ENCODE measurements at places on chromosomes 7 and 10. TPM values are rescaled to one million over a fixed set of nuclear protein-coding genes. Genes with fewer than 3 reads are reported as not detected.

GRCh38 chr7:92761391-92762097 is 74.8 kb downstream of the CDK6 start:
- no peak for DNase-seq

DNA sequence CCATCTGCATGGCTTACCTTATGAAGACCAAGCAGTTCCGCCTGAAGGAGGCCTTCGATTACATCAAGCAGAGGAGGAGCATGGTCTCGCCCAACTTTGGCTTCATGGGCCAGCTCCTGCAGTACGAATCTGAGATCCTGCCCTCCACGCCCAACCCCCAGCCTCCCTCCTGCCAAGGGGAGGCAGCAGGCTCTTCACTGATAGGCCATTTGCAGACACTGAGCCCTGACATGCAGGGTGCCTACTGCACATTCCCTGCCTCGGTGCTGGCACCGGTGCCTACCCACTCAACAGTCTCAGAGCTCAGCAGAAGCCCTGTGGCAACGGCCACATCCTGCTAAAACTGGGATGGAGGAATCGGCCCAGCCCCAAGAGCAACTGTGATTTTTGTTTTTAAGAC is 12.4 kb downstream of the DUSP5 start:
- no peak for DNase-seq

GRCh38 chr10:113857210-113857609 is 2.7 kb downstream of the NHLRC2 start:
- no peak for DNase-seq

- DNase-seq: no peak
These were observed 116.8 kb downstream of the OR13A1 start for GRCh38 chr10:45198486-45199204.

DNA sequence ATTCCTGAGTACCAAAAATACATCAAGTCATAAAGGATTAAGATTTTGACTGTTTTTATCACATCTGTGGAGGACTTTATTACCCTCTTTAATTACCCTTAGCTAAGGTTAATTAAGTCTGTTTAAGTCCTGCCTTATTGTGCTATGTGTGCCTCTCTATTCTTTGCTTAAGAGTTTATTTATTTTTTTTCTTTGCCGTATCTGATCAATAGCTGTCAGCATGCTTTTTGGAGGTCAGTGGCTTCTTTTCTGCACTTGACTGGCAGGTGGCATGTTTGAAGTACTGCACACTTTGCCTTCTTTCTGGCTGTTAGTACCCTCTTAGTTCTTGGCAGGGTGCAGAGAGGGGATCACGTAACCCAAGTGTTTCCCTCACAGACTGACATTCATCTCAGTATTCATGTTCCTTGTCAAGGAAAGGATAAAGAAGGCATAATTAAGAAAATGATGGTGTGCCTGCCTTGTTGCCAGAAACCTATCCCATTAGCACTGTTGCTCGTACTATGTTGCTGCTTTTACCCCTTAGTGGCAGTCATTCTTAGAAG is 225.8 kb downstream of the EXOC4 start:
- no peak for DNase-seq

The ZNF107 gene
- polyA plus RNA-seq: 2.0 TPM

DNA sequence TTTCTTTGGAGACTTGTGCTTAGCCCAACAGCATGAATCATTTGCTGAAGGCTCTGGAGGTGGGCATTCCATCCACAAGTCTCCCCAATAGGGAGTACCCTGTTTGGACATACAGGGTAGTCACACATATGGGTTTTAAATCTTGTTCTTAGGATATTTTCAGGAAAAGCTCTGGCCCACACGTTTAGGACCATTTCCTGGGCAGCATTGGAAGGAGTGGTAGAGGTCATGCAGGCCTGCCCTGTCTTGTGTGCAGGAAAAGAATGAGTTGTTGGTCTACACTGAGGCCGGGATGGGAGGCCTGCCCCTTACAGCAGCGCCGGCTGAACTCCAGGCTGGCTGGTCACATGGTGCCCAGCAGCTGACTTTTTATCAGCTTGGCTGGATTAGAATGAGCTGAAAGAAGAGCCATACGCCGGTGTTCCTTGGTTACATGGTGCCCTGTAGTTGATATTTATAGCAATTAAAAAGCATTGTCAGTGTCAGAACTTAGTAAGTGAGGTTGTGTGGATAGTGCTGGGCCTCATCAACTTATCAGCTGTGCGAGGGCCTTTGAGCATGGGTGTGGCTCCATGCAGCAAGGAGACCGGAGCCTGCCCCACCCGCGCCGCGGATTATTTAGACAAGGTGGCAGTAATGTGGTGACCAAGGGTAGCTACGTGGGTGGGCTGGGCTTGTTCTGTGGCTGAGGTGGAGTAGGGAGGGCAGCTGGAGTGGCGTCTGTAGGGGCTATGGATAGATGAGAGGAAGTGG is 28.6 kb downstream of the OGDH start:
- no peak for DNase-seq

DNA sequence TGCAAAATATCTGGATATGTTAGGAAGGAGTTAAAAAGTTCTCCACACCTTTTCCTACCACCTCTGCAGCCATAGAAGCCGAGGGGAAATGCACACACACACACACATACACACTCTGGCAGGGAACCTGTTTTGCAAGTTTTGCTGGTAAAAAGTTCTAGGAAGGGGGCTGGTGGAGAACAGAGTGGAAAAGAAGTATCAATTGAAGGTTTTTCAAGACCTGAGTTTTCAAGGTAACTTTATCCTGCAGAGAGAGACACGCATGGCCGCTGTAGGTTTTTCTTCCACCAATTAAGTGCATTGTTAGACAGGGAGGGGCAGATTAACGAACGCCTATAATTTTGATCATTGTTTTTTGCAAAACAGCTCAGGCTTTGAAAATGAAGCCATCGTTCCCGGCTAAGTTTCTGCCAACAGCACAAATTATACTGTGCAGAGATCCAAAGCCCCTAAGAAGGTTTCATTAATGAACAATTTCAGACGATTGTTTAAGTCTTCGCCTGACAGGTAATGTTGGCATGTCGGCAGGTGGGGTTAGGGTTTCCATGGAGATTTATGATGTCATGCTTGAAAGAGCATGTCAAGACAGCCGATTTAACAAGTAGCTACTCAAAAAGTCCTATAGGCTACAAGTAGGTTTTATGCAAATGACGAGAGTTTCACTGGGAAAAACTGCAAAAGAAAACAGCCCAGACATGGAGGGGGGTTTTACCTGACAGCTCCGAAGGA is 29.7 kb downstream of the KIAA1217 start:
- no peak for DNase-seq

GRCh38 chr7:51973071-51973470 is 656.5 kb upstream of the COBL start:
- no peak for DNase-seq

- peak; percentile 90 for DNase-seq
These were observed 29.6 kb downstream of the AMZ1 start for GRCh38 chr7:2717293-2718261.

DNA sequence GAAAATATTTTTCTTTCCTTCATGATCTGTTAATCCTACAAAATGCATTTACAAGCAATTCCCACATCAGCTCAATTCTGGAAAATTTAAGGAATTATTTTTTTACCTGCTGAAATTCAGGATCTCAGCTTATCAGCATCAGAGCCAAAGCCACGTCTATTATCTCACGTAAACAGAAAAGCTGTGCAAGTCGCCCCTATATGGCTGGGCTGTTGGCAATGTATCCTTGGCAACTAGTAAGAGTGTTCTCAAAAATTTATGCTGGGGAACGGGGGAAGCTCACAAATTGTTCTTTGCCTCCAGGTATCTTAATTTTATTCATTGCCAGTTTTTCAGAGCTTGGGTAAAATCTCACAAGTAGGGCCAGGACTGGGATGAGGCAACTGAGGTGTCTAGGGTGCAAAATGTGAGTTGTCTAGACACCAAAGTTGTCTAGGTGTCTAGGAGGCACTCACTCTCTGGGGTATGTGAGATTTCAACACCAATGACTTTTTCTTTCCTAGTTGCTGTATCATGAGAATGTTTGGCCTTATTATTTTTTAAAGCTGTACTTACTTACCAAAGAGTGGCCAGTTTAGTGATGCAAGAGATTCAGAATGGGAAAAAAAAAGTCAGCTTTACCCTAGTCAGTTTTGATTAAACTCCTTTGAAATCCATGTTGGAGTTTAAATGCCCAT is 5.1 kb downstream of the GSTO2 start:
- DNase-seq: no peak

DNA sequence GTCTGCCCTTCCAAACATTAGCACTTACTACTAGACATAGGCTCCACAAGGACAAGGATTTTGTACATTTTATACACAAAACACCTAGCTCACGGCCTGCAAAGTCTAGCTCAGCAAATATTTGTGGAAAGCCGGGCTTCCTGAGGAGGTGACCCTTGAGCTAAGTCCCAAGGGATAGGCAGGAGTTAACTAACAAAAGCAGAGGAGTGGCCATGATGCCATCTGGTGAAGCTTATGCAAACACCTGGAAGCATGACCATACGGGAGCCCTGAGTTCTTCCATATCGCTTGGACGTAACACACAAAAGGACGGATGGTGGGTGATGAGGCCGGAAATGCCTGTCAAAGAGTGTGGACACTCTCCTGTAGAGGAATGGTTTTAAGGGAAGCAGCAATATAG is 25.9 kb upstream of the YAE1 start:
- DNase-seq: no peak

DNA sequence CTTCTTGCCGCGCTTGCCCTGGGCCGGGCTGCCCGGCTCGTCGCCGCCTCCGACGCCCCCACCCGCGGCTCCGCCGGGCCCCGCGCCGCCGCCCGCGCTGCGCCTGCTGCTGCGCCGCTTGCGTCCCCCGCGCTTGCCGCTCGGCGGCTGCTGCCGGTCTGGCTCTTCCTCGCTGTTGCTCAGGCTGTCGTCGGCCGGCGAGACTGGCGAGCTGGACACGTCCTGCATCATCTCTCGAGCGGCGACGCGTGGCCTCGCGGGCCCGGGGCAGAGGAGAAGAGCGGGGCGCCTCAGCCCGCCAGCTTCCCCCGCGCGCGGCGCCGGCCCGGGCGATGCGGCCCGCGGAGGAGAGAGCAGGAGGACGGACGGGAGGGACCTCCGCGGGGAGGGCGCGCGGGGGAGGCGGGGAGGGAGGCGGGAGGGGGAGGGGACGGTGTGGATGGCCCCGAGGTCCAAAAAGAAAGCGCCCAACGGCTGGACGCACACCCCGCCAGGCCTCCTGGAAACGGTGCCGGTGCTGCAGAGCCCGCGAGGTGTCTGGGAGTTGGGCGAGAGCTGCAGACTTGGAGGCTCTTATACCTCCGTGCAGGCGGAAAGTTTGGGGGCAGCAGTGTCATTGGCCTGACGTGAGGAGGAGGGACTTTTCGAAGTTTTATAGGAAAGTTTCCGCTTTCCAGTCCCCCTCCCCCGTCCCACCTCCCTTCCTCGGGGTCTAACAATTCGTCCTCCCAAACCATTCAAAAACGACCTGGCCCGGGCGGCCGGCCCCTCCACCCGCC is at the start of gene TWIST1:
TWIST1 (minus strand) TSS at position 546 of the 779 bp plus-strand sequence; CDS start at position 231, 315 bp downstream.
- DNase-seq: peak; percentile 96

The PMPCB gene
- polyA plus RNA-seq: 142 TPM

DNA sequence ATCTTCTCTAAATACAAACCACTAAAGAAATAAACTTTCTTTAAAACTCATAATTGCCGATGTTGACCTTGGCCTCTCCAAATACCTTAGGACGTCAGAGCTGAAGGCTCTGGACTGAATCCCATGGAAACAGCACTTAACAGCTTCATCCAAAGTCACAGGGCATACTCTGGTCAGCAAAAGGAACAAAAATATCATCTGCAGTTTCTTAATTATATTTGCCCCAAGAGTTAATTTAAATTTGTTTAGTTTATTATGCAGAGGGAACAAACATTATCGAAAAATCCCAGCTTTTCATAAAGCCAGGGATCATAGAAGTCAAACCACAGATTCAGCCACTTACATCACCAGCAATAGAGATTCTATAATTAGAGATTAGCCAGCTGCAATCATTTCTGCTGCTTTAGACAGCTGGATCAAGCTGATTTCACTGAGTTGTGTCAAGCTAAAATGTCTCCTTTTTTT is 20.5 kb upstream of the FAM13C start:
- DNase-seq: no peak

GRCh38 chr10:117382861-117383260 is 7.6 kb upstream of the PDZD8 start:
- no peak for DNase-seq

- DNase-seq: no peak
These were observed 111.8 kb upstream of the ZNF438 start for GRCh38 chr10:31143331-31143935.

DNA sequence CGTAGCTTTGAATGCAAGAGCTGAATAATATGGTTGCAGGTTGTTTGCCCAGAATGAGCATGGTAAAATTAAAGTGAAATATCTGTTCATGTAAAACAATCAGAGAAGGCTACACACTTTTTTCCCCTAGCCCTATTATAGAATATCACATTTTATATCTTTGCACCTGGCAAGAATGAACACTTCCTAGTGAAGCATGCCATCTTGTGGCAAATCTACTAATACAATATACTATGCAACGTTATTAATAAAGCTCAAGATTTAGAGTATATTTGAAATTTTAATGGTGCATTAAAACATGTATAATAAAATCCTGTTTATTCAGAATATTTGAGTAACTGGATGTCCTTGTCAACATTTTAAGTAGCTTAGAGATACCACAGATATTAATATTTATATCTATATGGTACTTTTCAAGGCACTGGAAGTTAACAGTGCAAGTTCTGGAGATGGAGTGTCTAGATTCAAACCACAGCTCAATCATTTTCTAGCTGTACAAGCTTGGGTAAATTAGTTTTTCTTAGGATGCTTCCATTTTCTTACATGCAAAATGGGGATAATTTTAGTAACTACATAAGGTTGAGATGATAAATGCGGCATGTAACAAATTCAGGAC is 643.1 kb upstream of the SEMA3D start:
- DNase-seq: peak; percentile 19

DNA sequence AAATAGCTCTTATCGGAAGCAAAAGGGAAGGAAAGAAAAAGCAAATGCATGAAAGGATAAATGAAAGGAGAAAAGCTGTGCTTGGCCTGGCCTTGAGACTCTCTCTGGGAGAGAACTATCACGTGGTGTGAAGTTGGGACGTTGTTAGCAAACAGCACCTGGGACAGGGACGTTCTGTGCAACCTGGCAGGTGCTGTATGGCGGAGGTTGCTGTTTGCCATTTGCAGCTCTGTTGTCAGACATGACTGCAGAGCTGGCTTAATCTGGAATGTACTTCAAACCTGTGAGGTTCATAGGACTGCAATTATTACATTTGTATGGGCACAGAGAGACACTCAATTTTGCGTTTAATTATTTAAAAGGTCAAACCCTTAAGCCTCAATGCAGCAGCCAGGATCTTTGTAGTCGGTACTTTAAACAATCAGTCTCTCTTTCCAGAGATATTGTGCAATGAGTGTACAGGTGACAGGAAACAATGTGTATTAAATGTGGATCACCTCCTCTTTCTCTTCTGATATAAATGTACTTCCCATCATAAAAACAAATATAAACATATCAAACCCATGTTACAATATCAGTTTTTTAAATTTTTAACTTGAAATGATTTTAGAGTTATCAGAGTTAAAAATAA is 800.5 kb upstream of the KCND2 start:
- DNase-seq: no peak

The SPDYE11 gene
- polyA plus RNA-seq: not detected

The SLK gene
- 4.0 TPM for polyA plus RNA-seq
